ENCODE measurements at places on chromosomes 4 and X.

DNA sequence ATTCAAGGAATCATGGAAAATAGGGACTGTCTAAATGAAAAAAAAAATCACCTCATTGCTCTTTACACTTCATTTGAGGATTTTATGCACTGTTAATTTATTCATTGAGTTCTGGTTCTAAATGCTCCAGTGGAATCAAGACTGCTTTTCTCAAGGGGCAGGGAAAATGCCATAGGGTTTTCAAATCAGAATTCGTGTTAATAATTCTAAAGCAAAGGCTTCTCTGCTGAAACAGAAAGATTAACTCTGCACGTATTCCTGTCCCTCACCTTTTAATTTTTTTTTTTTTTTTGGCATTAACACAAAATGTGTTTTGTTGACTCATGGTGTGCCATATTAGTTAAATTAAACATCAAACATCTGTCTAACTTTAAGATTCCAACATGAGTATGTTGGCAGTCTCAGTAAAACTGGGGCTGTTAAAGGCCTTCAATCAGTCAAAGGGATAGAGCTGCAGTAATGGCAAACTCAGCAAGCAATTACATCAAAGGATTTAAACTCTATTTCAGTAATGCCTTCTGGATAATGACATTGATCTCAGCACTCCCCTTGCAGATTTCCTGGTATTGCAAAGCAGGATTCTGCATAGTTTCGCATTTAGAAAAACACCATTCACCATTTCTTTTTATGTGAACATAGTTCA is 878.1 kb downstream of the RAPGEF2 start:
- DNase-seq, result no peak

GRCh38 chr4:186227744-186228513 is 622 bp downstream of the KLKB1 start:
- DNase-seq, result no peak

- DNase-seq, result no peak
Measured at GRCh38 chrX:20967725-20968124, 406.5 kb upstream of the CNKSR2 start.

DNA sequence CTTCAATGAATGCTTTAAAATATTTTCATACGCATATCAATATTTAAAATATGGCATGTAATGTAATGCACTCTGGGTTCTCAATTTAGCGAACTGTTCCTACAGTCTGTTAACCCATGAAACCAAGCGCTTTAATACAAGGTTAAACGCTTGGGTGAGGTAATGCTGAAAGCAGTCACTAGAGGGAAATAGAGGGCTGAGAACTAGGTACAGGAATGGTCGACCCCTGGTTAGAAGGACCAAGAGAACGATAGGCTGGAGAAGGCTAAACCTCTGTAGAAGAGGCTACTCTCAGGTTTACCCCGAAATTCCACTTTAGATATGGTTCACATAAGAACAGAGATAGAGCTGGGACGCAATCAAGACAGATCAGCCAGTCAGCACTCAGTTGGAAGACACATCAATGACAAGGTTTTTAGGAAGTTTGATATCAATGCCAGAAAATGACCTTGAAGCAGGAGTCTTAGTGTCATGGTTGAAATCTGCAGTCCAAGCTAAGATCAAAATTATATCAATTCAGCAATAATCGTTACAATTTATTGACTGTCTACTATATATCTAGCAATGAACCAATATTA is 26.9 kb downstream of the ARSJ start:
- peak; percentile 74 for DNase-seq

DNA sequence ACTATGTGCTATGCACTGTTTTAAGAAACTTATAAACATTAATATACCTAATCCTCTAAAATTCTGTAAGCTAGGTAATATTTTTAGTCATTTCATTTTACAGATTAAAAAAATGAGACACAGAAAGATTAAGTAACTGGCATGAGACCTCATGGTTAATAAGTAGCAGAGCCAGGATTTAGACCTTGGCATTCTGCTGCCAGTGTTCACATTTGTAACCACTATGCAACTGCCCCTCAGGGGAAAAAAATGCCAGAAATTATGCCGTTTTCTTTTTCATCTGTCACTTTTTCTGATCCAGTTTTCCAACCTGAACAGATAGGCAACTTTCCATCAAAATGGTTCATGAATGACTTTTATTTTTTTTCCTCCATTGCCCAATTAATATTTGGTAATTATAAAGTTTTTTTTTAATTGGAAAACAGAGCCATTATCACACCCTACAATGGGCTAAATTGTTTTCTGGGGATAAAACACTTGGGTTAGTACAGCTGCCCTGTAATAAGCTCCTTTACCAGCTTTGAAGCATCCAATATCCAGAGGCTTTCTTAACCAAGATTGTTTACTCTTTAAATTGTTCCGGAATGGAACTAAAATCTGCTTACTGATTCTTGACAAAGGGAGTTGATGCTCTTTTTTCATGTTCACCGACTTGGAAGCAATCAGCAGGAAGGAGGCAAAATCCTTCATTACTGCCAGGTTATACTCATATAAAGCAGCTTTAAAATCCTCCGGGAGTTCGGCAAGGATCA is 56.4 kb upstream of the DDX60 start:
- no peak for DNase-seq

DNA sequence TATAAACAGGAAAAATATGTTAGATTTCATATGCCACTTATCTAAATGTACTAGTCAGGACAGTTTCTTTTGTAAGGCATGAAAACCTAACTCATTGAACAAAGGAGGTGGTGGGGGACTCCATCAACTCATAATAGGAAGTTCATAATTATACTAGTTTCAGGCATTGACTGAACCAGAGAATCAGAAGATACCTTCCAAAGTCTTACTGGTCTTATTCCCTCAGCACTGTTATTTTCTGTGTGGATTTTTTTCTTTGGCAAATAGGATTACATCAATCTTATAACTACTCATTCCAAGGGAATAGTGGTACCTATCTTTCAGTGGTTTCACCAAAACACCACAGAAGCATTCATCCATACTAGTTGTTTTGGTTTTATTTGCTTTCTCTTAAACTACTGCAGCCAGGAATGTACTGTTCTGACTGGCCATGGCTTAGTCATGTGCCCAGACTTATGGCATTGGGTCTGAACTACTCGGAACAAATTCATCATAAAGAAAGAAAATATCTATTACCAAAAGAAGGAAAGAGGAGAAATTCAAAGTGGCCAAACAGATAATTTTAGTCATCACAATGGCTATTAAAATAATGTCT is 273.9 kb downstream of the ARAP2 start:
- no peak for DNase-seq

GRCh38 chrX:16923157-16923556 is 23.3 kb upstream of the REPS2 start:
- DNase-seq, result no peak

- no peak for DNase-seq
Measured at GRCh38 chrX:135544338-135544948, 24.0 kb downstream of the INTS6L start.

GRCh38 chr4:154491341-154492271 is at the start of gene DCHS2:
DCHS2 (minus strand) TSS chr4:154491799; CDS start chr4:154491355, 444 bp downstream.
- no peak for DNase-seq

DNA sequence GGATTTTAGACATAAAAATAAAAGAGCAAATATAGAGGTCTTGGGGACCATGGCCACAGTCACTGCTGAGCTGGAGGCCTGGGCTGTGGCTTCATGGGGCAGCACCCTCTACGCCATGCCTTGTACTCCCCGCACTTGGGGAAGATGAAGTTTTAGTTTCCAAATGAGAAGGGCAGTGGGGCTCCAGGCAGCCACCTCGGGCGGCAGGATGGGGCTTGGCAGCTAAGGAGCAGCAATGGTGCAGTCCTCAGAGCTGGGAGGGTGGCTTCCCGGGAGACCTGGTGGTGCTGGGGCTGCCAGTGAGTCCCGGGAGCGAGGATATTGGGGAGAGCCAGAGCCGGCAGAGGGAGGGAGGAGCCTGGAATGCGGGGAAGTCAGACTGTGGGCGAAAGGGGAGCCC is 2.4 kb downstream of the CXCR3 start:
- DNase-seq, result no peak

GRCh38 chr4:4704267-4704666 is 155.2 kb upstream of the MSX1 start:
- DNase-seq, result no peak

GRCh38 chrX:135520022-135520552 is 373 bp upstream of the INTS6L start:
- DNase-seq, result peak; percentile 10

DNA sequence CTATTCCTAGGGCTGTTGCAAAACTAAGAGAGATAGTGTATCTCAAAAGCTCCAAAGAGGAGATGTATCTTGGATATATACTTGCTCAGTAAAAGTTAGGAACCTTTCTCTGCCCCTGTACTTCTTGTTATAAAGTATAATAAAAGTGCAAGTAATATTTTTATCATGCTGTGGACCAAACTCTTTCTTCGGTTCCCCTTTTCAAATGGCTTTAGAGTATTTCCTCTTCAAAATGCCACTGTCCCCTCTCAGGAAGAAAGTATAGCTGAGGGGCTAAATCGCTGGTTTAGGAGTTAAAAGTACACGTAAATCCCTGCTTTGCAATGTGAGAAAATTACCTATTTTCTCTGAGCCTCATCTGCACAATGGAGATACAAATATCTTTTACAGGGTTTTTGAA is 169.1 kb upstream of the FTHL17 start:
- DNase-seq, result no peak

GRCh38 chrX:16060252-16060651 is 63.1 kb upstream of the GRPR start:
- DNase-seq, result no peak

- no peak for DNase-seq
Measured at GRCh38 chr4:61086979-61087378, 113.1 kb upstream of the ADGRL3 start.

DNA sequence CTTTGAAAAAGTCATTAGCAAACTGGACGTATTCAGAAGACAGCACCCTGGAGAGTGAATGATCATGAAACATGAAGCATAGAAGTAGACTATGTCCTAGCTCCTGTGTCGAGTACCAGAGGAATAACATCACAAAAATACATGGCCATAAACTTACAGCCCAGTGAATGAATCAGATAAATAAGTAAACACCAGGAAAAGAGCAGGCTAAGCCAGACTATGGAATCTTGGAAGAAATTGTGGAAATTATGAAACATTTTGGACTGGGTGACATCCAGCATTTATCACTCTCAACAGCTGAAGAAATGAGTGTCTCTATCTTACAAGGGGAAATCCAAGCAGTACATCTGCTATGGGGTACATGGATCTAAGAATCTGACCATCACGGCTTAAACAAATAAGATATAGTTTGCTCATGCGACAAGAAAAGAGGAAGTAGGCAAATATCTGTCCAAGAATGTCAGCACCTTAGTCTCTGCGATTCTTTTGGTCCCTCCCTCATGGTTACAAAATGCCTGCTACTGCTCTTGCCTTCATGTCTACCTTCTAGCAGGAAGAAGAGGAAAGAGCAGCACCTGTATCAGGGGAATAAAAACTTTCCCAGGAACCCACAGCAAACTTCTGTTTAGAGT is 481.5 kb downstream of the BCOR start:
- DNase-seq, result no peak

DNA sequence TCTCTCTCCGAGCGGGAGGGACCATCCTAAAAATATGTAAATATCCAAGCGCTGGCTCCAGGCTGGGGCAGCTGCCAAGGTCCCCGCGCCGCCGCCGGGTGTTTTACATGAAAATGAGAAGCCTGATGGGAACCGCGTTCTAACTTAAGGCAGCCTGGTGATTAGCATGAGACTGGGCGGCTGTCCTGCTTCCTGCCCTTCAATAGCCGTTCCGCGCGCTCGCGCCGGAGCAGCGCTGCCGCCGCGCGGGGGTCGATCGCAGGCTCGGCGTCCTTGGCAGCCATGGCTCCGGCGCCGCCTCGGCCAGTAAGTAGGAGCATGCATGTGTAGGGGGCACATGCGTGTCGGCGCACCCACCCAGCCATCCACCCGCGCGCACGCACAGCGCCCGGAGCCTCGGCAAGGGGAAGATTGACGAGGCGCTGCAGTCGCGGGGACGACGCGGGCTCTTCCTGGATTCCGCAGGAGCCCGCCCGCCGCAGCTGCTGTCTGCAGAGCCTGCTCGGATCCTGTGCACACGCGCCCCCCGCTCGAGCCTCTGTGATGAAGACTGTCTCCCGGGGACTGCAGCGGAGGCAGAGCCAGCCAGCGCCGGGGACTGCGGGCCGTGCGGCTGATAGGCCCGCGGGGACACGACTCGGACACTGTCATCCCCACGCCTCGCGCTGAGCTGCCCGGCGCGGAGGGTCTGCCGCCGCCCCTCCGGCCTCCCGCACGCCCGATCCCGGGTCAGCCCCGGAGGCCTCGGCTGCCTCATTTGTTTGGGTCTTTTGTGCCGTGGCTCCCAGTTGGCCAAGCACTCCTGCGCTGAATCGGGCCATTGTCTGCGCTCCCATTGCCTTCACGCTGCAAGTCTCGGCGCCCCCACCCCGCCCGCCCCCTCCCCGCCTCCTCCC is 734 bp downstream of the STOX2 start:
- DNase-seq, result peak; percentile 11

DNA sequence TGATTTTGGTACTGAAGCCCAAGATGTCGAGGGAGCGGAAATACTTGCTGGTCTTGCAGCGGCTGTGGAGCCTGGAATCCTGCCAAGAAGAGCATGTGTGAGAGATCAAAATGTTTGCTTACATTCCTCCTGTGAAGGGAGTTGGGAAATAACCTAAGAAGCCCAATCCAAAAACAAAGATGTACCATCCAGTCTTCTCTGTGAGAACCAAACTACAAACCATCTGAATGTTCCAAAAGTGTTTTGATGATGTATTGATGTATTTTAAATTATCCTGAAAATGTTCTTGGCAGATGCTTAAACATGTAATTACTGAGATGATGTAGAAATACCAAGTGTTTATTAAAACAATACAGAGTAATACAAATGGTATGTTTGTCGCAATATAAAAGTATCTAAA is 10.1 kb upstream of the ADH1A start:
- DNase-seq, result peak; percentile 93

GRCh38 chr4:136562834-136563233 is 969.5 kb downstream of the PCDH18 start:
- peak; percentile 26 for DNase-seq

- DNase-seq, result no peak
Measured at GRCh38 chr4:156672492-156673305, 298.9 kb downstream of the PDGFC start.

GRCh38 chr4:166282081-166282770 is 409.2 kb downstream of the TLL1 start:
- DNase-seq, result no peak

DNA sequence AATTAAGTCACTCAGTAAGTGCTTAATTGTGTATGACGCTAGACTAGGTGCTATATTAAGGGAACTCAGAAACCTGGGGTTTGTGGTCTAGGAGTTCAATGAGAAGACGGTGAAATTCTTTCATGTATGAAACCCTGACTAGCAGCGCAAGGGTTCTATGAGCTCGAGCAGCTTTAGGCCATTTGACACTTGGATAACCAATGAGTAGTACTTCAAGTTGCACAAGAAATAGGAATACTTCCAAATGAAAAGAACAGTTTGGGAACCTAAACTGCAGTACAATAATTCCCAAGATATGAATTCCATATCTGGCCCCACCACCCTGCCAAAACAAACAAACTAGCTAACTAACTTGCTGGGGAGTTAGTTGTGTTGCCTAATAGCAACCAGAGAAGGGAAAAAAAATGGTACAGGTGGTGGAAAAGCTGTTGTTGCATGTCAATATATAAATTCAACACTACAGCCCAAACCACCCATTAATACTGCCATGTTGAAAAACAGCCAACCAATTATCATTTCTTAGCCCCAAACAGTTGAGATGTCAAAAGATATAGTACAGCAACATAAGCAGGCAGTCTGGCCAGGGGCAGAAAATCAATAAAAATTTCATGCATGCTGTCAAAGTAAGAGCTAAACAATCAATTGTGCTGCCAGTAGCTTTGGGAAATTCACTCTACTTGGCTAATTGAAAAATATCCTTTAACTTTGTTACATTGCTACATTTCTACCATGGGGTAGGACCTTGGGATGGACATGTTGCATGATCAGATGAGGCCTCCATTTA is 54.6 kb upstream of the MCF2 start:
- DNase-seq, result peak; percentile 11
